AG04450 (cell line): ENCODE measurements at places on chromosomes 5 and 9.

- DNase-seq, result no peak
Observed at GRCh38 chr5:149628221-149628620, 46.9 kb downstream of the ARHGEF37 start.

- DNase-seq, result no peak
Observed at GRCh38 chr5:33338336-33339110, 102.2 kb upstream of the TARS1 start.

DNA sequence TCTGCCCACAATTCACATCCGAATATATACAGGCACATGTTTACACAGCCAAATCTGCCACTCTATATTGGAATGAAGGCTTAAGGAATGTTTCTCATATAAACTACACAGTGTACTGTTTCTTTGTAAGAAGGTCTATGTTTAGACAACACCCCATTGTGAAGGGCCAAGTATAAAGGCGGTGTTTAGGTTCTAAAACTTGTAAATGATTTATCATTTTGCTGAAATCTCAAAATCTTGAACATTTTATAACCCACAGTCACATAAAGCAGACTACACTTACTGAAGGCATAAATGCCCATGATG, 94.0 kb downstream of the ZNF608 start:
- no peak for DNase-seq

GRCh38 chr5:148147415-148147814, 20.9 kb upstream of the SPINK14 start:
- DNase-seq, result no peak

DNA sequence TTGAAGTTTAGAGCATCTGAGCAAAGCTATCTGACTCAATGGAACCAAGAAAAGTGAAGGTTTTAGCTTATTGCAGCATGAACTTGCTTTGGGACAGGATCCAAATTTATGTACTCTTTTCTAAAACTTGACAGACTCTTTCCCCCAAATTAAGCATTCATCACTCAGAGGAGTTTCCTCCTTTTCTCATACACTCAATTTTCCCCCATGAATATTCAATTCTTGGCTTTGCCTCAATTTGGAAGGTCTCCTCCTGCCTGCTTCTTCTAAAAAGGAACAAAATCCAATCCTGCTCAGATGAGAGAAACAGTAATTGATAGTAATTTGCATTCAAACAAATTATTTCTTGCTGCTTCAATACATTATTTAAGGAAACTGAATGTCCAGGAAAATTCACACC, 5.0 kb downstream of the ACTL7A start:
- no peak for DNase-seq

DNA sequence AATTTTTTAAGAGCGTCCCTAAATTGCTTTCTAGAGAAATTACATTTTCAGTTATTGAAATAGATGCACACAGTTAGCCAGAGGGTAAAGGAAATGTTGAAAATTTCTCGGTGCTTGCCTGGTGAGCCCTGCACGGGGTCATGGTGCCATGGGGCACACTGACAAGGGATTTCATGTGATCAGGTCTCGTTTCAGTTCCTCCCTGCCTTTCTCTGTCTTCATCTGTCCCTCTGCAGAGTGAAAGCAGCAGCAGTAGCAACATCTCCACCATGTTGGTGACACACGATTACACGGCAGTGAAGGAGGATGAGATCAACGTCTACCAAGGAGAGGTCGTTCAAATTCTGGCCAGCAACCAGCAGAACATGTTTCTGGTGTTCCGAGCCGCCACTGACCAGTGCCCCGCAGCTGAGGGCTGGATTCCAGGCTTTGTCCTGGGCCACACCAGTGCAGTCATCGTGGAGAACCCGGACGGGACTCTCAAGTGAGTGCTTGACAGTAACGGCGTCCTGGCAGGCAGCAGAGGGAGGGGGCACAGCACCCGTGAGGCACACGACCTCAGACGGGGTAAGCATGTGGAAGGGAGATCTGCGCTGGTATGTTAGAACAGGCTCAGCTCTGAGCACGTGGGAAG, 89.1 kb upstream of the OTULINL start:
- DNase-seq, result no peak

DNA sequence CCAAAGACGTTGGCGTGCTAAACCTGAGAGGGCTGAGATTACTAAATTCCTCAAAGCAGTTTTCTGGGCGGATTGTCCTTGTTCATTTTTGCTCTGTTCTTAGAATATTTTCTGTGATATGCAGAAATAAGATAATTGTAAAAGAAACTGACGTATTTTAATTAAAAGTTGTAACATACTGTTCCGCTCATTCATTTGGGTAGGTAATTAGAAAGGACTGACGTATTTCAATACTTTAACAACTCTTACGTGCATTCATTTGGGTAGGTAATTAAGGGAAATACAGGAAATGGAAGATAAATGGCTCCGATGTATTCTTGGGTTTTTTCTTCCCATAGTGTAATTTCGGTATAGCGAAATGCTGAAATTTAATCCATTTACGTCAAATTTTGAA, 1.1 kb downstream of the OSTF1 start:
- no peak for DNase-seq

DNA sequence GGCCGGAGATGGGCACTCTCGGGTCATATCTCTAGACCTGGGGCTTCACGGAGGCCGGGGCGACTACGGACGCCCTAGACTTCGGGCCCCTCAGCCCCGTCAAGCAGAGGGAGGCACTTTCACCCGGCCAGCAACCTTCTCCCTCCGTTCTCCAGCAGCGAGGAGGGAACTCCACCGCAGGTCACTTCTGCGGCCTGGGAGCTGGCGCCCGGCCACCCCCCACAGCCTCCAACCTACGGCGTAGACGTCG, 201 bp downstream of the DOLK start:
- no peak for DNase-seq

DNA sequence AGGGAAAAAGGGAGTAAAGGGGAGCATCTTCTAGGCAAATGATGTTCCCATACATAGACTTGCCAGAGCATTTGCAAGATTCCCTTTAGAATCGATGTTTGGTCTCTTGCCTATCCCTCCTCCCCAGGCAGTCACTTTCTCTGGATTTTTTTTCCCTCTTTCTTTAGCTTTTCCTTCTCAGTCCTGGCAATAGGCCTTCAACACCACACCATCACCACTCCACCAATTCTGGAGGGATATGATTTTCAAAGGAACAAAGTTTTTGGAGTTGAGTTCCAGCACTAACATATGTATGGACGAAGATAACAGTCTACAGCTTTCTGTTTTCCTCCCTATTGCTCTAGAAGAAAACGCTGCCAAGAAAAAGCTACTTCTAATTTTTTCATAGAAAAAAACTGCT, 377.4 kb downstream of the PDE4D start:
- no peak for DNase-seq

DNA sequence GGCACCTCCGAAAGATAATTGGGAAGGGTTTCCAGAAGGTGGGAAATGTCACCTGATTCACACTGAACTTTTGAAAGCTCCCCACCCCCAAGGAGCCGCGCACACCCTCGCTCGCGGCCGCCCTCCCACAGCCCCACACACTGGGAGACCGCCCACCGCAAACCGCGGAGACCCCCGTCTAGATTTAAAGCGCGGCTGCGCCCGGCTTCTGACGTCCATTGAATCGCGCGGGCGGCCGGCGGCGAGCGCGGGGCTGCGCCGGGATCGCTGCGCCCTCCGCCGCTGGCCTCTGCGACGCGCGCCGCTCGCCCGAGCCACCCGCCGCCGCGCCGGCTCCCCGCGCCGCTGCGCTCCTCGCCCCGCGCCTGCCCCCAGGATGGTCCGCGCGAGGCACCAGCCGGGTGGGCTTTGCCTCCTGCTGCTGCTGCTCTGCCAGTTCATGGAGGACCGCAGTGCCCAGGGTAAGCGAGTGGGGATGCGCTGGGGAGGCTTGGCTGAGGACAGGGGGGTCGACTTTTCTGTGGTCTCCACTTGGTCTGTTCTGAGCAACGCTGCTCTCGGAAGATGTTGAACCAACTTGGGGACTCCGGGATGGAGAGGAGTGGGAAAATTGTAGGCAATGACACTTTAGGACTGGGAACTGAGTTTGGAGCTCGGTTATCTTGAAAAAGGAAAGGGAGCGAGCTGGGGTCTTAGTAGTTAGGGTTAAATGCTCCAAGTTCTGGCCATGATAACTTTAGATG, at the start of gene FST:
Gene FST (plus strand): TSS at position 214 of the 743 bp plus-strand sequence. CDS start 163 bp downstream, at position 377.
- no peak for DNase-seq

- DNase-seq, result no peak
Observed at GRCh38 chr9:596703-597102, 244.8 kb upstream of the DMRT1 start.

DNA sequence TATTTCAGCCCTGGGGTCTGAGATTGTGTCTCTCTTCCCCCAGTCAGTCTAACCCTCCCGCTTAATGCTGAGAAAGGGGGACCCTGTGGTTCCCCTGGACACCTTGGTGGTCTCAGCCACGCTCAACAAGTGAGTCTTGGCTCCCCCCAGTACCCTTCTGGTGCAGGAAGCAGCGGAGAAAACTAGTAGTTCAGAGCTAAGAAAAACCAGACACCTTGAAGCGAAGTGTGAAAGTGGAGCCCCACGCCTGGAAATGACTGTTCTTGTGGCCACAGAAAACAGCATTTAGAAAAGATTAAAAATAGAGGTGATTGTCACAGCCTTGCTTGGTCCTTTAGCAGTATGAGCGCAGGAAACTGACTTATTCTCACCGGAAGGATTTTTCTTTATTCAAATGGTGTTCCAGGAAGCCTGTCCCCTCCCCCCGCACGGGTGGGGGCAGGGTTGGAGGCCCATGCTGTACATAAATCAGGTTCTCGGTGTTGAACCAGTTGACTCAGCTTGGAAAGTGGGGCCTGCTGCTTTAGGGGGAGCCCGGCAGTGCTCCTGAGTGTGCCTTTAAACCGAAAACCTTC, 8.1 kb downstream of the ARPC5L start:
- no peak for DNase-seq

- DNase-seq, result no peak
Observed at GRCh38 chr9:36415822-36416525, 15.9 kb upstream of the RNF38 start.

DNA sequence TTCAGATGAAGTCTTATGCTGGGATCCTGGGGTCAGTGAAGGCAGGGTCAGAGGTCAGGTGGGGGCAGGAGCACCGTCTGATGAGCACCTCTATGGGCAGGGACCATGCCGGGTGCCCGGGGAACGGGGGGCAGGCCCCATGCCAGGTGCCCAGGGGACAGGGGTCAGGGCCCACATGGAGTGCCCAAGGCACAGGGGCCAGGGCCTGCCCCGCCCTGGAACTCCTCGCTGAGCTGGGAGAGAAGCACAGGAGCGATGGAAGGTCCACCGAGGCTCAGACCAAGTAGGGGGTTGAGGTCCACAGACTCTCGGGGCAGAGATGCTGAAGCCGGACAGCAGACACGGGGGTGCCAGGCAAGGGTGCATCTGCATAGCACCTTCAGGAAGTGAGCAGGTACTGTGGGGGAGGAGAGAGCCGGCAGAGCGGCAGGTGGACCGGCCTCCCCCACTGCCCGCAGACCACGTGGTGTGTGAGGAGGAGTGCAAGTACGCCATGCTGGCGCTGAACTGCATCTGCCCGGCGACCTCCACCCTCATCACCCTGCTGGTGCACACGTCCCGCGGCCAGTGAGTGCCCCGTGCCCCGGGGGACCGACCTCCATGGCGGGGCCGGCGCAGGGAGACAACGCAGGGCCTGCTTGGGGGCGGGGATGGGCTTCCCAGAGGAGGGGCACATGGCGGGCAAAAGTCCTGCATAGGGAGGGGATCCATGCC, 67.7 kb downstream of the KCNT1 start:
- DNase-seq, result no peak

DNA sequence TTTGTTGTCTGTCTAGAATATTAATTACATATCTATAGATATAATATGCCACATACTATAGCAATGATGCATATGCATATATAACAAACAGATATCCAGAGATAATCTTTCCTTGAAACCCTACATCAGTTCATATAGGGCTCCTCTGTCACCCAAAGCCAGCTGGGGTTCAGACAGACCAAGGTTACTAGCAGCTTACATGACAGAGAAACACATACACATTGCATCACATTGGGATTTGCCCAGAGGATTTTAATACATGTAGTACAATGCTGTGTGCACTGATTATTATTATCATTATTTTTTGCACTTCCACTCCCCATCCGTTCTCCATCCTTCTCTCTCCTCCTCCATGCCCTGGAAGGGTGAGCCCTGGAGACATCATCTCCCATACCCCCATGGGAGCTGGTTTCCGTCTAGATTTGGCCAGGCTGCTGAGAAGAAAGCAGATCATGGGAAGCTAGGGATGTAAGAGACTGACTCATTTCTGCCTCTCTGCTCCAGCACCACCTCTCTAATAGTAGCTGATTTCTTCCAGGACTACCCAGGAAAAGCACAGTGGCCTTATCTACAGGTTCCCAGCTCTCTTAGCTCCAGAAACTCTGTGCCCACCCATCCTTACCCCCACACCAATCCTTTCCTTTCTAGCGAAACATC, 23.3 kb downstream of the FST start:
- DNase-seq, result no peak

DNA sequence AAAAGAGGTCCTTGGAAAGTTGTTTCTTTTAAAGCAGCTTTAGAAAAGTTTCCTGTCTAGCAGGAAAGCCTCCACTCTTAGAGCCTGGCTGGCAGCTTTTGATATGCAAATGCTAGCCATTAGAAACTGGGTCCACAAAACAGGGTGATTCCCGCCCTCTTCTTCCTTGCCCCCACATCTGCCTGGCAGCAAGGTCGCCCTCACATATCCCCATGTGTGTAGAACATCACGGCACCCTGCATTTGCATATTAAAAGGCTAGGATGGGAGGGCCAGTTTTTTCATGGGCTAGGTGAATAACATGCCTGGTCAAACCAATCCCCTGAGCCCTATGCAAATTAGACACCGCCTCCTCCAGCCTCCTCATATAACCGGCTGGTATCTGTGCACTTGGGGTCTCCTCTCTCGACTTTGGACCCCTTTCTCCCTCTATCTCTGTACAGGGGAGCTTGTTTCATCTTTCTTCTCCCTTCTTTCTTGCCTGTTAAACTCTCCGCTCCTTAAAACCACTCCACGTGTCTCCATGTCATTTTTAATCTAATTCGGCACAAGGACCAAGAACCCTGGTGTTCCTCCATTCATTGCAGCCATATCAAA, 426.8 kb upstream of the CTNND2 start:
- no peak for DNase-seq

DNA sequence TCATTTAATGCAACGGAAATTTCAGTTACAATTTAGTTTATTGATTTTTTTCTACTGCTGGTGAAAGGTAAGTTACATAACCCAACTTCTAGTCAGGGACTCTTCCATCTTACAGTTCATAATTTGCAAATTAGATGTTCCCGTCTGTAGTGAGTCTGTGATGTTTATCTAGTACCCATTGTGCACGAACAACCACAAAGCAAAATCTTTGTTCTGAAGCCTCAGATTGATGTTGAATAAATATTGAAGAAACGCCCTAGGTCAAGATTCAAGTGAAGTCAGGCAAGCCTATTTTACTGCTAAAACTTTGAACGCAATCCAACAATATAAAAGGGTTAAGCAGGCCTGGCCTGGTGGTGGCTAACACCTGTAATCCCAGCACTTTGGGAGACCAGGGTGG, 43.1 kb downstream of the BASP1 start:
- no peak for DNase-seq

- no peak for DNase-seq
Observed at GRCh38 chr5:69242215-69242927, 7.7 kb downstream of the CDK7 start.

DNA sequence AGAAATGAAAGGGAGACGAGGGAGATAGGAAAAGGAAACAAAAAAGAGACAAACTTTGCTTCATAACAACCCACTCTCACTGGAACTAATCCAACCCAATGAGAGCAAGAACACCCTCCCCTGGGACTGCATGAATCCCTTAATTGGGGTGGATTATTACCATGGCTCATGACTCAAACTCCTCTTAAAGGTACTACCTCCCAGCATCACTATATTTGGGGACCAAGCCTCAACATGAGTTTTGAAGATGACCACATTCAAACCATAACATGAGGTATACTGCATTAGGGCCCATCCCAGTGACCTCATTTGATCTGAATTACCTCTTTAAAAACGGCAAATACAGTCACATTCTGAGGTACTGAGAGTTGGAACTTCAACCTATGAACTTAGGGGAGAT, 8.0 kb downstream of the MTAP start:
- DNase-seq, result no peak
